ENCODE measurements at places on chromosomes 16 and 17.

DNA sequence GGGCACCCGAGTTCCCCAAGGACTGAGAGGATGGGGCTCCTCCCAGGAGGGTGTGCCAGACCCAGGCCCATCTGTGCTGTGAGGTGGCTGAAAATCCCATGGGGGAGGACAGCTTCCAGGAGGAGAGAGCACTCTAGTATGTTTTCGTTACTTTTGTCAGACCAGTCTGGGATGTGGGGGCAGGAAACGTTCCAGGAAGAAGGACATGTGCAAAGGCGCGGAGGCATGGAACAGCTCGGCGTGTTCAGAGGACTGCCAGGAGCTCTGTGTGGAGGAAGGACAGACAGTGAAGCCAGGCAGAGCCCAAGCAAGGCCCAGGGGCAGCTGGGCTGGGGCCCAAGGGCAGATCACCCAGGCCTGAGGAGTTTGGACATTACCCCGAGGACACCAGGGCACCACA lies 7.0 kb downstream of the CA4 start:
- no peak for DNase-seq

DNA sequence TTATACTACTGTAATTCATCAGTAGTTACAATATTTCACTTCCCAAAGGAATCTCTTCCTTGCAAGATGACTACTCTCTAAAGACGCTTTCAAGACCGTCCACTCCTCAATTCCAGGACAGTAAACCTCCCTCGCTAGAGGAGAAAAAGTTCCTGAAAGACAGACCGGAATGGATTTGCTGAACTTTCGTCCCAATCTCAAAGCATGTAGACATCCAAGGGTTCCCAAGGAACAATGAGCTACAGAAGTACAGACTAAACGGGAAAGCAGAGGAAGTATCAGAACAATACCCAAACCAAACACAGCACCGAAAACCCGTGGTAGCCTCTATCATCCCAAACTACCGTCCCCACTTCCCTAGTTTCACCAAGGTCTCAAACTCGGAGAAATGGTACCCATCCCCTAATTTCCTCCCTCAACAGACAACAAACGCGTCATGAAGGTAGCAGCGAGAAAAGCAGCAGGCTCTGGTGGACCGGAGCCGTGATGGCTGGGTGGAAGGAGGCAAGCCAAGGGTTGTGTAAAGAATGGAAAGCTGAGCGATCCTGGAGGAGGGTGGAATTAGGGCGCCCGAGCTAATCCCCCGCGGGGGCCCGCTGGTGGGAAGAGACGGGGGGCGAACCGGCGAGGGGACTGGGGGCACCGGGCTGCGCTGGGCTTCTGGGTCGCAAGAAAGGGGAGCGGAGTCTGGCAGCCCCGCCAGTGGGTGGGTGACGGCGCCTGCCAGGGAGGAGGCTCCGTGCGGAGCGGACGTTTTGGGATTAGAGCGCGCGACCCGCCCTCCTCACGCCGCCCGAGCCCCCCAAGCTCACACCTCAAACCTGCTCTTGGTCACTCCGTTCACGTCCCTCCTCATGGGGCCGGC lies 647 bp downstream of the FBXL20 start:
- no peak for DNase-seq

- DNase-seq = no peak
Measured at GRCh38 chr17:79188685-79189084, 114.1 kb downstream of the ENGASE start.

DNA sequence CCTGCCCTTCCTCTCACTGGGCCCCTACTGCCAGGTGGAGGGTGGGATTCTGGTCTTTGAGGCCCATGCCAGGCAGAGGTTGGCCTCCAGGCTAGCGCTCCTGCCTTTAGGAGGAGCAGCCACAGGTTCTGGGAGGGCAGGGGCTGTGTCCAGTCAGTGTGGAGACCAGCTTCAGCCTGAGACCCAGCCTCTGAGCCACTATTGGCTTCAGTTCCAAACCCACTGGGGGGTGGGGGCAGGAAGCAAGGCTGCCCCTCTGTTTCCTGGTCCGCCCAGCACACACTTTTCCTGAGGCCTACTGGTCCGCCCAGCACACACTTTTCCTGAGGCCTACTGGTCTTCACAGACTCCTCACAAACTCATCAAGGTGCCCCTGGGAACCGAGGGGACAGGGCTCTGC lies 16.4 kb downstream of the SLC5A10 start:
- no peak for DNase-seq

- DNase-seq = no peak
Measured at GRCh38 chr16:85917012-85917411, 18.1 kb downstream of the IRF8 start.

DNA sequence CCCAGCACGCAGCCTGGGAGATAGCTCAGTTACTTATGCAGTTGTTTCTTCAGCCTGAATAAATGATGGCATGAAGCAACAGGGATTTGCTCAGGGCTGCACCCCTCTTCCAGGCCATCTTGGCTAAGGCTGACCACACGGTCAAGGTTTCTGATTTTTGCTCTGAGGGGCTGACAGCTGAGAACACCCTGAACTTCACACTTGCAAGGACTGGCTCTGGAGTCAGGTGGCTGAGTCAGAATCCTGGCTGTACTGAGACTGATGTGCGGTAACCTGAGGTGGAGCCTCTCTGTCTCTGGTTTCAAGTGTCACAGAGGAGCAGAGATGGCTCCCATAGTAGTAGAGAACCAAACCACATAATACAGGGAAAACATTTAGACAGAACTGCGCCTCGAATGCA lies 4.8 kb downstream of the MTHFSD start:
- DNase-seq = no peak

DNA sequence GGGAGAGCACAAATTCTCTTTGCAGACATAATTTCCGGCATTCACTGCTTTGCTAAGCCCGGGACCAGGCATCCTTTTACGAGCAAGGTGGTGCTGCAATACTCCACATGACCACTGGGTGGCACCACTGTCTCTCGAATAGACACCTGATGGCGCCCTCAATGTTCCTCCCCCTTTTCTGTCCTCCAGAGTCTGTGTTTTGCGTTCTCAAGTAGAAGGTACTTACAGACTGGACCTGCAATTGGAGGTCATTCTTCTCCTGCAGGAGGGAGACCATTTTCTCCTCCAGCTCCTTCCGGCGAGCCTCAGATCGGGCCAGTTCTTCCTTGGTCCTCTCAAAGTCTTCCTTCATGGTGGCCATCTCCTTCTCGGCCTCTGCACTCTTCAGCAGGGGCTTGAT lies 45.2 kb downstream of the MYH13 start:
- peak; percentile 83 for DNase-seq

- no peak for DNase-seq
Measured at GRCh38 chr16:88073201-88073721, 122.0 kb downstream of the BANP start.

DNA sequence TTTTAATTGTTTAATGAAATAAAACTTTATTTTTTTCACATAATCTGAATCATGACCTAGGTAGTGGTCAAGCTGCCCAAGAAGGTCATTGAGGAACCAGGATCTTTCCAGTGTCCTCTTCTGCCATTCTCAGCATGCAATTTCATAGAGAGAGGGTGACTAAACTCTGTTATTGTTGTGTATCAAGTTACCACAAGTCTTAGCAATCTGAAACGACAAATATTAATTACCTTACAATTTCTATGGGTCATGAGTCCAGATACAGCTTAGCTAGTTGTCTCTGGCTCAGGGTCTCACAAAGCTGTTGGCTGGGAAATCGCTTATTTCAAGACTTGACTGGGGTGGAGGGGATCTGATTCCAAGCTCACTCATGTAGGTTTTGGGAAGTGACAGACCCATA lies 37.6 kb downstream of the FTO start:
- no peak for DNase-seq
